ENCODE measurements at places on chromosomes 2 and 18.

DNA sequence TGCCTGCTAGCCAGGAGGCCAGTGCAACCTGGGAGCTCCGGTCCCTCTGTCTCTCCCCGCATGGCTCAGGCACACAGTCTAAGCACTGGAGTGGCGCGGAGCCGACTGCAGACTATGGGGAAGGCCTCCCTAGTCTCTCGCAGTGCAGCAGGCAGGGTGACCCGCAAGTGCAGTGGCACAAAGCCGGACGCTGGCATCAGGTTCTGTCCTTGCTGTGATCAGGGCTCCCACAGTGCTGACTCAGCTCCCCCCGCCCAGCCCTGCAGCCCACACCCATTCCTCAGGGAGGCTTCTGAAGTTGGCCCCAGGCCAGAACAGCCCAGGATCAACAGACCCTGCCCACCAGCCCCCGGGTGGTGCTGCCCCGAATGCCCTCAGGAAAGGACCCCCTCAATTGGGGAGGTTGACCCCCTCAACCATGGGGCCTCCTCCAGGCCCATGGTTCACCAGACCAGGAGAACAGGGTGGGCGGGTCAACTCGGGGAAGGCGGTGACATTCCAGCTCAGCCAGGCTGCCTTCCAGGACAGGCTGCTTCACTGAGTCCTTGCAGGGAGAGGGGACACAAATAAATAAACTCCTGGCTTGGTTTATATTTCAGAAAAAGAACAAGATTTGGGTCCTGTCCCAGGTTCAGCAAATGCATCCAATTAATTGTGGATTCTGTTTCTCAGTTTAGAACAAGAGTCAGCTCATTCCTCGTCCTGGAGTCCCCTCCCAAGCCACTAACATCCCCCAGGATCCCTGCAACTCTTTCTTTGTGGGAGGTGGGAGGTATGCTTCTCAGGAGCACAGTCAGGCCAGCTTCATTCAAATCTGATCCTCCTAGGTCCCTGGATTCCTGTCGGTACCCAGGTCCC lies 12.2 kb downstream of the BIN1 start:
- no peak for DNase-seq

DNA sequence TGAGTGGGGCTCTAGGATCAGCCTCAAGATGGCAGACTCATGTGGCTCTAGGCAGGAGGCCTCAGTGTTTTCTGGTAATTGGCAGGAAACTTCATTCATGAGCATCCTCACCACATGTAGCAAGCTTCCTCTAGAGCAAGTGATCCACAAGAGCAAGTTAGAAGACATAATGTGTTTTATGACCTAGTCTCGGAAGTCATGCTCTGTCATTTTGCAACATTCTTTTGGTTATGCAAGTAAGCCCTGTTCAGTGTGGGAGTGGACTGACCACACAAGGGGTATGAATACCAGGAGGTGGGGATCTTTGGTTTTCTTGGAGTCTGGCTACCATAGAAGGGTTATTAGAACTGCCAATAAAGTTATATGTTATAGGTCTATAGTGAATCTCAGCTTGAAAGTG lies 66.8 kb upstream of the STK39 start:
- DNase-seq = no peak

DNA sequence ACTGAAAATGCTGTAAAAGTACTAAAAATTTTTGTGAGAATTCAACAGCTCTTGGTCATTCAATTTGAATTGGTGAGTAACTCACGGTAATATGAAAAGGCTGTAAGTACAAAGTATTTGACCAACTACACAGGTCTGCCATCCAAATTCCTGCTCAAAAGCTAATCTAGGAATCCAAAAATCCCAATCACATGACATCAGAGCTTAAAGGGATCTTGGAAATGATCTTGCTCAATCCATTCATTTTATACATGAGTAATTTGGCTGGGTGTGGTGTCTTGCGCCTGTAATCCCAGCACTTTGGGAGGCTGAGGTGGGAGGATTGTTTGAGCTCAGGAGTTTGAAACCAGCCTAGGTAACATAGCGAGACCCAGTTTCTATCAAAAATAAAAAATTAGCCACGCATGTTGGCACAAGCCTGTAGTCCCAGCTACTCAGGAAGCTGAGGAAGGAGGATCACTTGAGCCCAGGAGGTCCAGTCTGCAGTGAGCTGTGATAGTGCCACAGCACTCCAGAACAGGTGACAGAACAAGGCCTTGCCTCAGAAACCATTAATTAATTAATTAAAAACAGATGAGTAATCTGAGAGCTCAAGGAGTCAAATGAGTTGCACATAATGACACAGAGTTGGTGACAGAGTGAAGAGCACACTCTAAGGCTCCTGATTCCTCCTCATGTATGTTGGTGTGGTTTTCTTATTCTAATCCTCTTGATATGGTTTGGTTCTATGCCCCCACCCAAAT lies 19.8 kb downstream of the SPIRE1 start:
- no peak for DNase-seq

DNA sequence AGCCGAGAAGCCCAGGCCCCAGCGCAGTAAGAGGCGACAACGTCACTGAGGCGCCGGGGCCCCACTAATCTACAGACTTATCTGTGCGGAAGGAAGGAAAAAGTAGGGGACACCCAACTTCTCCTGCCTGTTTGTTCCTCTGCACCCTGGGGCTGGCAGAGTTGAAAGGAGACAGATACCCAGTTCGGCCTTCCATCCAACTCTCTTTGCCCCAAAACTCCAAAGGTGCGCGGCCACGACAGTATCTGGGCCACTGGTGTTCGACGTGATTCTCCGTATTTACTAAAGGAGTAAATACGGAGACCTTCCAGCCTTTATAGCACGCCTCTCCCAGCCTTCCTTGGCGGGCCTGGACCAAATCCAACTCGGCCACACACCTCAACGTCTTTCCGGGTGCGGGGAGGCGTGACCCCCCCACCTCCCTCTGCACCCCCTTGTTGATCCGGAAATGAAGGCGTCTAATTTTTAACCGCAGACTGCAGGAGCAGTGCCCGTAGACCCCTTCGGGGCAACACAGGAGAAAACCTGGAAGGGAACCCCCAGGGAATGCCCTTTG lies 1.6 kb downstream of the SMAD7 start:
- no peak for DNase-seq

Data from bone marrow (tissue), 2 donors.